ENCODE measurements at places on chromosomes 4 and X.

DNA sequence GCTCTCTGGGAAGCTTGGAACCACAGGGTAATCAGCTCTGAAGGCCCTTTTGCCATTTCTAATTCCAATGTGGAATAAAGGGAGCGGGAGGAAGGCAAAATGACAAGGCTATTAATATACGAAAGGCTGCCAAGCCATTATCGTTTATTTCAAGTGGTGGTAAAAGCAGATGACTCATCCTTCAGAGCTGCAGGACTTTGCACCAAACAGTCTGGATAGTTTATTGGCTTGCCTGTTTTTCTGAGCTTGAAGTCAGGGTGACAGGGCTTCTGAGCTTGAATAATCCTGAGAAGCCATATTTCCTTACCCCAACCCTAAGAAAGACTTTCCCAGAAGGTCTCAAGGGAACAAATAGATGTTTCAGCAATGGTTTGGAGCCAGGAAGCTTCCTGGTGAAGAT is 7.7 kb upstream of the GABRE start:
- no peak for DNase-seq

DNA sequence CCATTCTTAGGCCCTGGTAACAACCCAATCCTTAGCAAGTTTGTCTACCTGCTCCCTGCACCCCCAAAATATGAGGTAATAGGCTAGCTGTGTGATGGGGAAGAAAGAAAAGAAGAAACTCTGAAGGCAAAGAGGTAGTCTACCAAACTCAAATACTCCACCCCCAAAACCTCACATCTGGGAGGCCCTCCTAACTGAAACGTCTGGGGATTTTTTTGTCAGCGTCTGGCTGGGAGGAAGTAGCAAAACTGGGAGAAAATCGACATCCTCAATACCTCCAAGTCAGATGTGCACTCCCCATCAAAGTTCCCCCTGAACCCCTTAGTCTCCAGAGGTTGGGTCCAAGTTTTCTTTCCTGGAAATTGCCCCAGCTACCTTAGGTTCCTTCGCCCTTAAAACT is 1.0 kb downstream of the LAMP2 start:
- no peak for DNase-seq

- DNase-seq: peak; percentile 61
These were observed 904 bp upstream of the WDR1 start for GRCh38 chr4:10117359-10118047.

GRCh38 chrX:40877887-40878286 is 142.5 kb upstream of the MED14 start:
- DNase-seq: peak; percentile 44

DNA sequence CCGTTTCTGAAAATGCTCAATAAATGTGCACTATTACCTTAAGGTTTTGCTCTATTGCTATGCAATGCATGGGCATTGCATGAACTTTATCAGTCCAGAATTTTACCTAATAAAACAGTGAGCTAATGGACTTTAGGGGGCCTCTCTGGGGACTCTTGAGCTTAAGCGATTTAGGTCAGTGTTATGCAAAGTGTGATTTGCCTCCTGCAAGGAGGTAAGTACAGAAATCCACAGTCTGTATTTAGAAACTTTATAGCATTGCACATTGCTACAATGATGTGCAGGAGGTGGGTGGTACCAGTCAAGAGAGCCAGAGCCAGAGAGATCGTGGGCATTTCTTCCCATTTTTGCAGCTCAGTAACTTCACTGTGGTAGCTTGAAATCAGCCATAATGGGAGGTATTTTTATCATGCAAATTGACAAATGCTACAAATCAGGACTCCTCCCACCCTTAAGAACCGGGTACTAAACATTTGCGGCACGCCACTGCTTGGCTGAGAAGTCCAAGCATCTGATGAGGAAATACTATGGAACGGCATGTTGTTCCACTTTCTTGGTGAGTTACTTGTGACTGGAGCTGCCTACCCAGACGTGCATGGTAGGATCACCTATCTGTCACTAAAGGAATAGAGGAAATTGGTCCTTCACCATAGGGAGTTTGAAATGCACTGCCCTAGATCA is 174.6 kb upstream of the PGRMC2 start:
- DNase-seq: no peak

- no peak for DNase-seq
These were observed 19.3 kb downstream of the ZFX start for GRCh38 chrX:24168807-24169206.

GRCh38 chrX:101619364-101619763 is 1.6 kb upstream of the ARMCX6 start:
- no peak for DNase-seq

- no peak for DNase-seq
These were observed 22.5 kb downstream of the C4orf46 start for GRCh38 chr4:158649111-158649680.

GRCh38 chr4:102825261-102826091 is 1.9 kb downstream of the UBE2D3 start:
- DNase-seq: peak; percentile 34

DNA sequence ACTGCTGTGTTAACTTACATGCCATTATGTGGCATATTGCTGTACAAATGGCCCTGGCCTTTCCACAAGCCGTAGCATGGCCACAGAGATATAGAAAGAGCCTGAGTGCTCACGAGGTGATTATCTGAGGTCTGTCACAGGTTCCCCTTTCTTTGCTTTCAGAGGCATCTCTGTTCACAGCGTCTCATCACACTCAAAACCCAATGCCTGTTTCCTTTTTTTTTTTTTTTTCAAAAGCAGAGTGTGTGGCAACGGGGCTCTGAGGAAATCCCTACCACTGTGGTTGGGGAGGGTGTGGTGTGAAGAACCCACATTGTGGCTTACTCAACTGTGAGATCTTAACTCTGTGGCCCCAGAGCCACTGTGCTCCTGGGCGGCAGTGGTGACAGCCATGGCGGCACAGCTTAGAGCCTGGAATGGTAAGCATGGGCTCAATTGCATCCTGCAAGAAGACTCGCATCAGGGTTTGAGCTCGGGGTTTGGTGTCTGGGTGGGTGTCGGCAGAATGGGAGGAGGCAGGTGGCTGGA is 30.8 kb downstream of the RTL5 start:
- peak; percentile 83 for DNase-seq
